Effector memory CD8-positive, alpha-beta T cell (primary cell): ENCODE measurements at places on chromosomes 5 and 9.

GRCh38 chr5:126490167-126490940 lies 67.1 kb downstream of the GRAMD2B start:
- no peak for DNase-seq

GRCh38 chr9:88660611-88661010 lies 125.6 kb downstream of the NXNL2 start:
- DNase-seq: no peak

- no peak for DNase-seq
Observed at GRCh38 chr5:43202380-43202779, 10.4 kb downstream of the NIM1K start.

GRCh38 chr9:71285191-71285656 lies 163.8 kb upstream of the TRPM3 start:
- peak; percentile 31 for DNase-seq

- no peak for DNase-seq
Observed at GRCh38 chr5:168186289-168187074, 105.0 kb upstream of the WWC1 start.

DNA sequence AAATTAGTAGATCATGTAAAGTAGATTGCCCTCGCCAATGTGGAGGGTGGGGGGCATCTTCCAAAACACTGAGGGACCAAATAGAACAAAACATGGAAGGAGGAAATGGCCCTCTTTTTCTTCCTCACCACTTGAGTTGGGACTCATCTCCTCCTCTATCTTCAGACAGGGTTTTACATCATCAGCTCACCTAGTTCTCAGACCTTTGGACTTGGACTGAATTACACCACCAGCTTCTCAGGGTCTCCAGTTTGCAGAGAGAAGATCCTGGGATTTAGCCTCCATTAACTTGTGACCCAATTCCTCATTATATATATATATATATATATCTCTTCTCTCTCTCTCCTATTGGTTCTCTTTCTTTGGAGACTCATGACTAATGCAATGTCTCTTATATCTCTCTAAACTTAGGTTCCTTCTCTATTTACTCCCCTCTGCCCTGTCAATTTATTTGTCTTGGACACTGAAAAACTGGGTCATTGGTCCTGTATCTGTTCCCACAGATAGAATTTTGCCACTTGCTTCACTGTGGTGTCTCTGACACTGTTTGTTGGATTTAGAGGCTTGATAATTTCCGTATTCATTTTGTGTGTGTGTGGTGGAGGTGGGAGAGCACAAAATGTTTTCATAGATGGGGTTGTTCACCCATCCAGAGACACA lies 54.3 kb upstream of the TXNDC8 start:
- DNase-seq: no peak

DNA sequence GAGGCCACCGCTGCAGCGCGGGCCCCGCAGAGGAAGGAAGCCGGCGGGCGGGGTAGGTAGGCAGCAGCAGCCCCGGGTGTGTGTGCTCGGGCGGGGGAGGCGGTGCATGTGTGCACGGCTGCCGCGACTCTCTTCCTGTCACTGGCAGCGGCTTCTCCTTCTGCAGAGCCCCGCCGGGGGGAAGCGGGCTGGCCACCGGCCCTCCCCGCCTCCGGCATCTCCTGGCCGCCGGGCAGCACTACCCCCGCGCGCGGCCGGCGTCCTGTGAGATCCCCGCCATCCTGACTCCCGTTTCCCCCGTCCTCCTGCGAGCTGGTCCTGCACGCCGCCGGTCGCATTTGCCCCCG lies 315 bp downstream of the PIK3R1 start:
- DNase-seq: no peak

DNA sequence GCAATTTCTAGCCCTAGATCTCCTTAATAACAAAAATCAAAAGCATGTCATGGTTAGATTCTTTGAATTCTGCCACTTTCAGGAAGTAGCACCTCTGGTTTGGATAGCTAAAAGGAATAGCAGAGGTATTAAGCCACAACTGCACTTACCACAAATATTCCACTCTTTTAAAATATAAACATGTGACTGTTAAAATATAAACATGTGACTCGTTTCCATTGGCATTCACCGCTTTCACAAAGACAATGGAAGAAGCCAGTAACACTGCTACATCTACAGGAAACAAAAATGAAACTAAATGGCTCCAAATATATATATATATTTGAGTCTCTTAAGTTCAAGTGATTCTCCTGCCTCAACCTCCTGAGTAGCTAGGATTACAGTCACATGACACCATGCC lies 222.9 kb downstream of the ARL15 start:
- DNase-seq: no peak

DNA sequence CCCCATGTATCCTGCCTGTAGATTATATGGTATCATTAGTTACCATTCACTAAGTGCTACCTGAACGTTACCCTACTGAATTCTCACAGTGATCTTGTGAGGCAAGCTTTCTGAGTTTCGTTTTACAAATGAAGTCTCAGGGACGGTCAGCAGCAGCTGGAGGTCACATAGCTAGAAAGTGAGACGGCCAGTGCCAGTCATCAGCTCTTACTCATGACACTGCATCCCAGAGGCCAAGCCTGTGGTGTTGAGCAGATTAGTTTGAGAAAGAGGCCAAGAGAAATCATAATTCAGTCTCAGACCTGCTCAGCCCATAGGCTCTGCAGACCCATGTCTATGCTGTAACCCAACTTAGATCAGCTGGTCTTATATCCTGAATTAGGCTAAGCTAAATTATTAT lies 95.7 kb upstream of the EGFLAM start:
- DNase-seq: no peak
